MG63 (cell line): ENCODE measurements at places on chromosomes 4 and X. TPM values are rescaled to one million over a fixed set of nuclear protein-coding genes. Genes with fewer than 3 reads are reported as not detected.

GRCh38 chrX:36388901-36389300 is 469.4 kb downstream of the CFAP47 start:
- DNase-seq: no peak

DNA sequence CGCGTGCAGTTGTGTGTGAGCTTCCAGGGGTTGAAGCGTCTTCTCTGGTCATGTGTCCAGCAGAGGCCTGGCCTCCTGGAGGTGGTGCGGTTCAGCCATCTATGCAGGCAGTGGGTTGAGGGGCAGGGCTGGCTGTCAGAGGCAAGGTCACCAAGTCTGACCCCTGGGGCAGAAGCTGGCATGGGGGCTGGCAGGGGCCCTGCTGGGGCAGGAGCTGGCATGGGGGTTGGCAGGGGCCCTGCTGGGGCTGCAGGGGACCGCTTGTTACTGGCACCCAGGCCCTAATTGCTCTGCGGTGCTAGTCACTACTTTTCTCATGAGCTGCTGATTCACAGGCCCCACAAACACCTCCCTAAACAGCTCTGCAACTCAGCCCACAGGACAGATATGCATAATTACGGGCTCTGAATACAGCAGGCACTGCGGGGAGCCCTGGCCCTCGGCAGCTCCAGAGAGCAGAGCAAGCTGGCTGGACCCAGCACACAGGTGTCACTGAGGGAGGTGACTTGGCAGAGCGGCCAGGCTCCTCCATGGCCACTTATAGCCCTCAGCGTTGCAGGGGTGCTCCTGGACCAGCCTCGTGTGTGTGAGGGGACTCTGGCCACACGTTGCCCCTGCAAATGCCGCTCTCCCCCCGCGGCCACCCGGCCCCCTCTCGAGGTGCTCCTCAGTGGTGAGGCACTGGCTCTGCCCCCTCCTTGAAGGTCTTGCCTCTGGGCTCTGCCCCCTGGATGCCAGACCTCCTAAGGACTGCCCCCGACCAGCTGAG is 32.7 kb downstream of the CPLX1 start:
- no peak for DNase-seq

DNA sequence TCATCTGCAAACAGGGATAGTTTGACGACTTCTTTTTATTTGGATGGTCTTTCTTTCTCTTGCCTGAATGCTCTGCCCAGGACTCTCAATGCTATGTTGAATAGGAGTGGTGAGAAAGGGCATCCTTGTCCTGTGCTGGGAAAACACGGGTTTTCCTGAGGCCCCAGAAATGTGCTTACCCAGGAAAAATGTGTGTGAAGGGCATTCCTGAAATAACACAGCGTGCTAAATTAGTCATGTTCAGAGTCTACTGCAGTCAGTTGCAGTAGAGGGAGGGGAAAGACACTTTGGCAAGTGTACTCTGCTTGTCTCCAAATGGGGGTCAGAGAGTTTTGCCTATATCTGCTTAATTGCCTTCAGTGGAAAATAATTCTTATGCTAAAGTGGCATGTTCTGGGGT is 153.9 kb downstream of the CCNG2 start:
- DNase-seq: no peak

DNA sequence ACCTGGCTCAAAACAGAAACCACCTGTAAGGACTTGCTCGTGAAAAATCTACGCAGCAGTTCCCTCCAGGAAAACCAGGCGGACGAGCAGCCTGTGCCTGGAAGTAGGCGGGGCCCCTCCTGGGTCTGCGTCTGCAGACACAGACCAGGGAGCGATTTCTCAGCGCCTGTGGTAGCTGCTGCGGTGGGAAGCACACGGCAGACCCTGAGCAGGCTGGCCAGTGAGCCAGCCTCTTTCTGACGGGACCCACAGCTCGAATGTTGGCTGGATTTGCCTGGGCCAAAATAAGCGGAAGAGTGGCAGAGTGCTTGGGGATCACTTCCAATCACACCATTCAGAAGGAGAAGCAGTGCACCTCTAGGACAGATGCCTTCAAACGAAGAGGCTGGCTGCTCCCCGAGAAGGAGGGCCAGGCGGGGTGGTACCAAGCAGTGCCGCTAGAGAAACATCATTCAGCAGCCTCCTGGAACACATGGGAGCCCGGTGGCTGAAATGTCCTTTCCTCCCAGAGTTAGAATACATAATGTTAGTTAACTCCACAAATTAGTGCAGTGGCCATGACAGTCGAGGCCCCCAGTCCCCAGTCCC is 85.9 kb downstream of the GATB start:
- DNase-seq: no peak

DNA sequence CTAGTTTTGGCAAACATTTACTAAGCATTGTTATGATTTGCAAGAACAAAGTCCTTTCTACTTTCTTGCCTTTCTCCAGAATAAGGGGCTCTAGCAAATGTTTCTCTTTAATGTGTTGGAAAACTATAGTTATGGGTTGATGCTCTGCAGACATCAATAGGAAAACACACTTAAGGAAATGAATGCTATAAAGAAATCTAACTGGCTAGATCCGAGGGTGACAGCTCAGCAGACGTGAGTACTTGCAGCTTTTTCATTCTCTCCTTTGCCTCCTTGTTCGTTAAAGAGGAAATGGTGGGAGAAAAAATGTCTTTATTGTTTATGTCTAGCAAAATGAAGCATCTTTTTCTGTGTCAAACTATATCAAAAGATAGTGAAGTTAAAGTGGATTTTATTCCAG is 6.3 kb downstream of the GUCY1B1 start:
- no peak for DNase-seq

The MAGEC1 gene
- total RNA-seq: not detected in 2 replicates

The MAGEA10 gene
- total RNA-seq: not detected in 2 replicates
